Renal cortex interstitium (tissue), 15 donors: ENCODE measurements at places on chromosomes 12 and 14. TPM values are rescaled to one million over a fixed set of nuclear protein-coding genes. Genes with fewer than 3 reads are reported as not detected.

- DNase-seq, result no peak
These were observed 853.7 kb downstream of the GALC start for GRCh38 chr14:87139299-87139698.

- no peak for DNase-seq
These were observed 311.5 kb downstream of the NOVA1 start for GRCh38 chr14:26286081-26286912.

DNA sequence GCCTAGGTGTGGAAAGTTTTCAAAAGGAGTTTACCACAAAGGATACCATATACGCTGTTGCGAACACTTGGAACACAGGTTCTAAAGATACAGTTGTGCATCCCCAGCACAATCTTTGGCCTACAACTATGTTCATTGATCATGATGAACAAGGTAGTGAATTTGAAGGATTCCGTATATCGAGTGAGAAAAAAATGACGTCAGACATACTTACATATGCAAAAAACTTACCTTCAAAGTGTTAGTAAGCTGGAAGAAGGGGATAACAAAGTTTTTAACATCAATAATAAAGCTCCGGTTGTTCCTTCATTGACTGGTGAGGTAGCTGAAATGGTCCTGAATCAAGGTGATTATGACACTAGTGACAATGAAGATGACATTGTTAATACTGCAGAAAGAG is 133.9 kb upstream of the PDE3A start:
- no peak for DNase-seq

GRCh38 chr12:119177056-119177325 is 1.7 kb upstream of the HSPB8 start:
- DNase-seq, result no peak

DNA sequence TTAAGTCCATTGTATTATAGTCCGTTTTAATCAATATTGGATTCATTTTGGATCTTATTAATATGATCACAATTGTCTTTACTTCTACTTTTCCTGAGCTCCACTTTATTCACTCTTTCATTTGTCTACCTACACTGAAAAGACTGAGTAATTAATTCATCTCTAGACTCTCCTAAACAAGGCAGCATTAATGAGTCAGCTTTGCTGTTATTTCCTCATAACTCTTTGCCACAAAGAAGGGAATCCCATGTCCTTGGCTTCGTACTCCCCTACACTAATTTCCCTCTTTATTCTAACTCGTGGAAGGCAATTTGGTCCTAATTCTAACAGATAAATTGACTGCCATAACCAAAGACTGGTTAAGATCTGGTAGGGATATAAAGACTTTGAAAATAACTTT is 91.9 kb downstream of the ARMH4 start:
- no peak for DNase-seq

DNA sequence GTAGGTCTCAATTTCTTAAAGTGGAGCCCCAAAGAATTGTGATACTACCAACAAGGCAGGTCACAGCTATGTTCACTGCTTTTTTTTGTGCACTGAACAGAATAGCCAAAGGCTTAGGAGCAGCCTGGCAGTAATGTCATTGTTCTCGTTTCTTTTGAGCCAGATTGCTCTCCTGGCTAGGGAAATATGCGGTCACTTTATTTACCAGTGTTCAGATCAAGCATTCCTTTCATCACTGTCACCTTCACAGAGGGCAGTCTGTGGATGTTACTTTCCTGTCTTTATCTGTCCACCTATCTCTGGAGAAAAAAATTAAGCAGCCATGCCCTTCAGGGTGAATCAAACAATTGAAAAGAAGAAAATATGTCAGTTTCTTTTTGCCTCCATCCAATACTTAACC is 159.6 kb downstream of the BTG1 start:
- DNase-seq, result no peak

DNA sequence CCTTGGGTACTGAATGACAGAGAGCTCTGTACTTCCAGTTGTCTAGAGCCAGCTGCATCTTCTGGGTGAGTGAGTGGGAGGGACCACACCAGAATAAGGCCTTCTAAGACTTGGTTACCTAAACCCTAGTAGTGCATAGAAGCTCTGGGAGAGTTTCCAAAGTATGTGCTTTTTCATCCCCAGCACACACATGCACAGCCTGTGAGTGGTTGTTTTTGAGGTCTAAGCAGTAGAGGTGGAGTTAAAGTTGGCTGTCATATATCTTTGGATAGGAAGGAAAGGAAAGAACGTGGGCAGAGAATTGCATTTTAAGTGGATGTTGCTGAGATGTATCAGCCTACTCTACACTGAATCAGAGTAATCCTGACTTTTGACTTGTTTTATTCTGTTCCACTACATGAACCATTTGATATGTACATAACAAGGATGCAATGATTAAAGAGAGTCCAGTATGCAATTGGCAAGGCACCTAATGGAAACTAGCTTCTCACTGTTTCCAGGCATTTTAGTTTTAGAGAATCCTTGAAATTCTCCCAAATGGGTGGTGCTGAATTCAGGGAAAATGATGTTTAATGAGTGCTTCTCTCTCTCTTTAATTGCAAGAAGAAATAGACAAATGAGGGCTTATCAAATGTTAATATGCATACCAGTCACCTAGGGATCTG is 51.8 kb upstream of the PRICKLE1 start:
- DNase-seq, result no peak

DNA sequence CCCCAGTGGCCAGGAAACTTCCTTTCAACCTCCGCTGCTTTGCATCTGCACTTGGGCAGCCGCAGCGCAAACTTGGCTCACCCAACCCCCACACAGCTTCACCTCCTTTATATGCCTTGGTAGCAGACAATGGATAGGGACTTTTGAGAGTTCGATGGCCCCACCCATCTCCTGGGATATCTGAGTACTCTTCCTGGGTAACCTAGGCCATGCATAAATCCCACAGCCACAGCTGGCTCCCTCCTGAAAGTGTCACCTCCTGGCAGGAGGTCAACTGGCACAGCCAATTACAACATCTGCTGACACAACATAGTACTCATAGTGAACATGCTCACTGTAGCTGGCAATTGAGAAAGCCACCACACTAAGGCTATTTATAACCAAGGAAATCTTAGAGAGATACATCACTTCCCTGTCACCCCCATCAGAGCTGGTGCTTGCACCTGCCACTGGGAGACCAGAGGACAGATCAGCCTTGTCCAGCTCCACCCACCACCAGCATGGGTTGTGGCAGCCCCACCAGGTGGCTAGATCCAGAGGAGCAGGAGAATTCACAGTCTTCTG is 410.0 kb downstream of the SYT1 start:
- DNase-seq, result no peak

The COPS7A gene
- 65.1 TPM for polyA plus RNA-seq

The NDRG2 gene
- polyA plus RNA-seq, result 142 TPM

- DNase-seq, result no peak
These were observed 15.7 kb downstream of the TMEM116 start for GRCh38 chr12:111997300-111997699.

DNA sequence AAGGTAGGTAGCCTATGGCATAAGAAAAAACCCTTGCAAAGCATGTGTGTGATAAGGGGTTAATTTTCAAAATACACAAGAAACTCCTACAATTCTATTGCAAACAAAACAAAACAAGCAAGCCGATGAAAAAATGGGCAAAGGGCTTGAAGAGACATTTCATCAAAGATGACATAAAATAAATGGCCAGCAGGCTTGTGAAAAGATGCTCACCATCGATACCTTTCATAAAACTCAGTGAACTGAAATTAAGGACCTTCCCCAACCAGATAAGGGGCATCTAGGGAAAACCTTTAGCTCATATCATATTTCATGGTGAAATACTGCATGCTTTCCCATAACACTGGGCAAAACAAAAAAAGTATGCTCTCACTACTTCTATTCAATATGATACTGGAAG is 131.2 kb downstream of the PPM1H start:
- DNase-seq, result no peak

The HCAR2 gene
- 0.57 TPM for polyA plus RNA-seq

- DNase-seq, result no peak
These were observed 111.0 kb downstream of the BICD1 start for GRCh38 chr12:32217354-32218310.

GRCh38 chr12:123253641-123254459 is 17.8 kb downstream of the CDK2AP1 start:
- no peak for DNase-seq

GRCh38 chr12:44592626-44593025 is 283.5 kb downstream of the NELL2 start:
- DNase-seq, result no peak

DNA sequence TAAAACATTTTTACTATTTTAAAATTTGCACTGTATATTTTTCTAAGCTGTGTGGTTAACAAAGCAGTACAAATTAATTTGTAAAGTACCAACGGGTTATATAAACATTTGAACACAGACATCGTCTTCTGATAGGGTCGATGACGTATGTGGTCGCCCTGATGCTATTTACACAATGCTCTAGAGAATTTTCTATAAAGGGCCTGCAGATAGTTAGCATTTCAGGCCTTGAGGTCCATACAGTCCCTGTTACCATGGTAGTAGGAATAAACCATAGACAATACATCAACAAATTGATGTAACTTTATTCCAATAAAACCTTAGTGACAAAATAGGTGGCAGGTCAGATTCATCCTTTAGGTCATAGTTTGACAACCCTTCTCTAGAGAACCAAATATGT is 25.7 kb upstream of the PDZRN4 start:
- DNase-seq, result no peak

- DNase-seq, result no peak
These were observed 453.7 kb upstream of the RGS6 start for GRCh38 chr14:71478542-71478941.

DNA sequence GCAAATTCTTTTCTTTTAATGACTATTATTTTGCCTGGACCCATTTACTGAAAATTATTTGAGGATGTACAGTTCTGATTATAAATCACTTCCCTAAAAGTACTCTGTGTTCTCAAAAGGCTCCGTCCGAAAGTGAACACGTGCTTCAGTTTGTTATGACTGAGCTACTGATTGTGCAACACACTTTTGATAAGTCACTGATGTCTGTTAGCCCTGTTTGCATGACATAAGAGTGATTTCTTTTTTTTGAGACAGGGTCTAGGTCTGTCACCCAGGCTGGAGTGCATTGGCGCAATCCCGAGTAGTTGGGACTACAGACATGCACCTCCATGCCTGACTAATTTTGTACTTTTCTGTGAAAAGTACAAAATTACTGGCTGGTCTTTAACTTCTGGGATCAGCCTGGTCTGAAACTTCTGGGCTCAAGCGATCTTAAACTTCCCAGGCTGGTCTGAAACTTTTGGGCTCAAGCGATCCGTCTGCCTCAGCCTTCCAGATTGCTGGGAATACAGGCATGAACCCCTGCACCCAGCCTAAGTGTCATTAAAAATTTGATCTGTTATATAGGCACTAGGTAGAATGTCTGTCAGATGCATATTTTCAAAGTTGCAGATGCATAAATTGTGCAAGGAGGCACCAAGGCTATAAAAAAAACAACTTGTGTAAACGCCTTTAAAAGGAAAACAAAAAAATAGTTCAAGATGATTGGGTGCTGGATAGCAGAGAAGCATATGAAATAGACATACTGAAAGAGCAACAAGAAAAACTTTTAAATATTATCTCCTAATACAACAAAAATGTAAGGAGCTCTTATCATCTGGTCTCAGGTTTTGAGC is 111.5 kb downstream of the SRGAP1 start:
- no peak for DNase-seq

DNA sequence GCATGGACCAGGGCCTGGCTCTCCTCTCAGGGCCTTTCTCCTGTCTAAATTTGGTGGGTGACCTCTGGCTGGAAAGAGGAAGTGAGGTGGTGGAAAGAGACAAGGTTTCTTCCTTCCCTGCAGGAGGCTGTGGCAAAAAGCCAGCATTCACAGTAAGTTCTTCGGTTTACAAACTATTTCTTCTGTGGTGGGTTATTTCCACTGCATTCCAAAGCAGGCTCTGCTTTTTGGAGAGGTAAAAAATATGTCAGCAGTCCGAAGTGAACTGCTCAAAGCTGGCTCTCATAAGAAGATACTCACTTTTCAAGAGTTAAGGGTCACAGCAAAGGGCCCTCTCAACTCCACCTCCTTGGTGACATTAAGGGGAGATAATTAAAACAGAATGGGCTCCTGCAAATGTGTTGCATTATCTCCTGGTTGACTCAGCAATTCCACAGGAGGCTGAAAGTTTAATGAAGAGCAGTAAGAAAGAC is 48.9 kb upstream of the POC1B start:
- no peak for DNase-seq

The TMEM121 gene
- 1.7 TPM for polyA plus RNA-seq

The CCDC177 gene
- polyA plus RNA-seq, result 0.11 TPM

DNA sequence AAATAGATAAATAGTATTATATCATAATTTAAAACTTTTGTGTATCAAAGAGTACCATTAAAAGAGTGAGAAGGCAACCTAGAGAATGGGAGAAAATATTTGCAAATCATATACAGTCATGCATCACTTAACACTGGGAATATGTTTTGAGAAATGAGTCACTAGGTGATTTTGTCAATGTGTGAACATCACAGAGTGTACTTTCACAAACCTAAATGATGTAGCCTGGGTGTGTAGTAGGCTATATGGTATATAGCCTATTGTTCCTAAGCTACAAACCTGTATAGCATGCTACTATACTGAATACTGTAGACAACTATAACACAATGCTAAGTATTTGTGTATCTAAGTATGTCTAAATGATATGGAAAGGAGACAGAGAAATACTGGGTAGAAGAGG is 48.0 kb upstream of the ARID2 start:
- DNase-seq, result no peak

DNA sequence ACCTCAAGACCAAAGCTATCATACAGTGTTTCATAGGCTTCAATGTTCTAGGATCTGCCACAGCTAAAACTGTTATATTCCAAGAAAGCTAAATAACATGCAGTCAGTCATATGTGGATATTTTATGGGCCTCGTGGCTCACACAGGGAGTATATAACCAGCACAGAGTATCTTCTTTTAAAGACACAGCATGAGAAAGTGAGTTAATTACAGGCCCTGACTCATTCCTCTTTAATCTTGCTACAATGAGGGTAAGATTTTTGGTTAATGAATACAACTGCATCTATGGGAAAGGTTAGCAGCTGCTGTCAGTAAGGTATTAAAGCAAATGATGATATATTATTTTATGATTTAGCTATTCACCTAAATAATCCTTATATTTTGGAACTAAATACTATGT is 111.0 kb downstream of the TRAFD1 start:
- DNase-seq, result no peak

- no peak for DNase-seq
These were observed at the start of gene PAPLN for GRCh38 chr14:73237219-73237785. Gene PAPLN (plus strand): TSS chr14:73237506. CDS start chr14:73239779, 2,273 bp downstream.

DNA sequence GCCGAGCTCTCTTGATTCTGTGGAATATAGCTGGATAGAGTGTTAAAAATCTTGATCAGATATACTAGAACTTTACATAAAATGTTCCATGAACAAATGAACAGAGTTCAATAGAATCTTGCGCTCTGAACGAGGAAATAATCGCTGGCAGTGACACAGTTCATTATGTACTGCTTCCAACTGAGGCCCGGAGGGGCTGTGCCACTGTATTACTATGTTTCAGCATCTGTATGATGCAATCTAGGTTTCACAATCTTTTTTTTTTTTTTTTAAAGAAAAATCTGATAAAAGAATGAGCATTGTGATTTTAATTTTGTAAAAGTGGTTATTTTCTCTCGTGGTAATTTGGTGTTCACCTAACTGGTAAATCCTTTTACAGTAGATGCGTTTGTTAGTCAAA is 77.2 kb downstream of the FERMT2 start:
- no peak for DNase-seq

The ENDOU gene
- polyA plus RNA-seq, result 0.47 TPM

The ACSM4 gene
- polyA plus RNA-seq, result 0.17 TPM

- DNase-seq, result no peak
These were observed 93.1 kb downstream of the SLC5A8 start for GRCh38 chr12:101116911-101117310.

The RPGRIP1 gene
- polyA plus RNA-seq, result 0.40 TPM

The HDAC7 gene
- 88.9 TPM for polyA plus RNA-seq

- DNase-seq, result no peak
These were observed 3.6 kb downstream of the SLC2A14 start for GRCh38 chr12:7869137-7869536.

- no peak for DNase-seq
These were observed 62.1 kb downstream of the ZNF664 start for GRCh38 chr12:124035163-124035562.
